B cell (primary cell): ENCODE measurements at places on chromosomes 6 and 20.
A peak's percentile ranks its signal among the peaks of the same experiment; 100 is the strongest.

- DNase-seq, result no peak
Measured at GRCh38 chr6:170224694-170225660, 65.9 kb downstream of the DLL1 start.

- no peak for DNase-seq
Measured at GRCh38 chr20:33442136-33443005, 1.2 kb downstream of the SNTA1 start.

GRCh38 chr6:38684904-38685303, 18.0 kb downstream of the GLO1 start:
- no peak for DNase-seq

DNA sequence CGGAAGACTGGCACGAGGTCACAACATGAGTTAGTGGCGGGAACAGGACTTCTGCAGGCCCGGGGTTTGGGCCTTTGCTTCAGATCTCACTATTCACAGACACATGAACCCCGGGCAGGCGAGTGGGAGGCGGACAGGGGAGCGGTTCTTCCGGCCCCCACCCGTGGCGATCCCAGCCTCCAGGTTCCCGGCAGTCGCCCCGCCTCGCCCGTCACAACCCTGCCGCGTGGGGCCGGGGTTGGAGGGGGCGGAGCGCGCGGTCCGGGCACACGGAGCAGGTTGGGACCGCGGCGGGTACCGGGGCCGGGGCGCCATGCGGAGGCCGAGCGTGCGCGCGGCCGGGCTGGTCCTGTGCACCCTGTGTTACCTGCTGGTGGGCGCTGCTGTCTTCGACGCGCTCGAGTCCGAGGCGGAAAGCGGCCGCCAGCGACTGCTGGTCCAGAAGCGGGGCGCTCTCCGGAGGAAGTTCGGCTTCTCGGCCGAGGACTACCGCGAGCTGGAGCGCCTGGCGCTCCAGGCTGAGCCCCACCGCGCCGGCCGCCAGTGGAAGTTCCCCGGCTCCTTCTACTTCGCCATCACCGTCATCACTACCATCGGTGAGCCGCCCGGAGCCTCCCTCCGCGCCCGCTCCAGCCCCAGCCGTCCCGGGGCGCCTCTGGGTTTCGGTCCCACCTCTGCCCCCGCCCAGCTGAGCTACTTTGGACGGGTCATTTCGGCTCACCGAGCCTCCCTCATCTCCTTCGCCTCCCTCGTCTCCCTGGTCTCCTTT, at the start of gene KCNK15:
Gene KCNK15 (plus strand): TSS at position 268 of the 769 bp plus-strand sequence. CDS start 46 bp downstream, at position 314.
- peak; percentile 59 for DNase-seq

- DNase-seq, result no peak
Measured at GRCh38 chr20:38466983-38467382, 5.7 kb upstream of the RALGAPB start.

GRCh38 chr6:137315081-137315480, 95.9 kb upstream of the IFNGR1 start:
- DNase-seq, result no peak

GRCh38 chr20:25287631-25288290, 39.9 kb downstream of the PYGB start:
- no peak for DNase-seq

- DNase-seq, result no peak
Measured at GRCh38 chr6:27053738-27054137, 193.8 kb upstream of the PRSS16 start.

DNA sequence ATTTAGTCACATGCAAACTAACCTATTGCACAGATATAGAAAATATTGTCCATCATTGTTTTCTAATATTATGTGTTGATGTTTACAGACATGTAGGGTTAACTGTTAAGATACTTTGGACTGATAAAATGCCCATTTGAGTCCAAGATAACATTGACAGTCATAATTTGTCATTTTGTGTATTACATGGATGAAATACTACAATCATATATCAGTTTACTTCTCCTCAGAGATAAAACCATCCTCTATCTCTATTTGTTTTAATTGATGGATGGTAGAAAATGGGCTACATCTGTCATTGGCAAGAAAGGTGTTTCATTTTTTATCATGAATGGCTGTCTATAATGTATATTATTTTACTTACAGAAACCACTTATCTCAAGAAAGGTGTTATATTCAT, 6.2 kb downstream of the EPHA7 start:
- DNase-seq, result no peak

DNA sequence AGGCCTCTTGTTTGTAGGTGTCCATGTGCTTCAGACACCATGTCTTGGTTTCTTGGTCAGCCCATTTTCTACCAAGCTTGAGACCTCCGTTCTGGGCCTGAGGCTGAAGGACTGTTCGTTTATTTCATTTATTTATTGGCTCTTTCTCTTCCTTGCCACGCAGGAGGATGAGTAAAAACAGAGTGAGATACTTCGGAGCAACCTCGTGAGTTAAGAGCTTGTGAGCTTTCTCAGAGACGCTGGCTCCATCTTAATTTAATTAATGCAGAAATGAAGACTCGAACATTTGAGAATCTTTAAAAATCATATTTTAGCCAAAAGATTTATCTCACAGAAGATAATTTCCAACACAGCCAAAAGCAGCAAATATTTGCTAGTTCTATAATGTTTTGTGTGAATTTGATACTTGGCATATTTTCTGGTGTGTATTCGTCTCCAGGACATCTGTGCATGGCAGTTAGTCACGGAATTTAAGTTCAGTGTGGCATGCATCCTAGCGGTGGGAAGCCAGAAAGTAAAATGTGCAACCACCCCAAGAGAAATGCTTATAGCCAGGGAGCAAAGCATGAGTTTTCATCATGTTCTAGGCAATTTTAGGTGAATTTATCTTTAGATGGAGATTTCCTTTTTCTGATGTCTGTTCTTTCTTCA, 76.0 kb downstream of the THBS2 start:
- DNase-seq, result no peak

- DNase-seq, result no peak
Measured at GRCh38 chr6:168165373-168165772, 86.4 kb upstream of the FRMD1 start.

DNA sequence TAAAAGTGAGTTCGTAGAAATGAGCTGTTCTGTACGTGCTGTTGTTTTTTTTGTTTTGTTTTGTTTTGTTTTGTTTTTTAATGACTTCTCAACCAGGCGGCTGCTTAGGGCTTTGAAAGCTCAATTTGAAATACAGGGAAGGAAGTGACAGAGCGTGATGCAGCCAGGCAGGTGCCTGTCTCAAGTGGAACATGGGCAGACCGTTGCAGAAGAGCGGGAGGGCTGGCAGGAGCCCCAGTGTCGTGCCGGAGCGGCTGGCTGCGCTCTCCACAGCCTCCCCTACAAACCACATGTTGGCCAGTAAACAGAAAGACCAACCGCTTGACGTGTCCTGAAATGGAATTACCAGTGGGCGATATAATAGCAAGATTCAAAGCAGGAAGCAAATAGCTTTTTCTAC, 164.9 kb upstream of the RREB1 start:
- peak; percentile 23 for DNase-seq

GRCh38 chr20:41185013-41185757, 47.8 kb downstream of the PLCG1 start:
- DNase-seq, result no peak

GRCh38 chr6:130978180-130978579, 84.9 kb downstream of the EPB41L2 start:
- no peak for DNase-seq

GRCh38 chr6:56764081-56764566, 121.4 kb upstream of the DST start:
- no peak for DNase-seq

DNA sequence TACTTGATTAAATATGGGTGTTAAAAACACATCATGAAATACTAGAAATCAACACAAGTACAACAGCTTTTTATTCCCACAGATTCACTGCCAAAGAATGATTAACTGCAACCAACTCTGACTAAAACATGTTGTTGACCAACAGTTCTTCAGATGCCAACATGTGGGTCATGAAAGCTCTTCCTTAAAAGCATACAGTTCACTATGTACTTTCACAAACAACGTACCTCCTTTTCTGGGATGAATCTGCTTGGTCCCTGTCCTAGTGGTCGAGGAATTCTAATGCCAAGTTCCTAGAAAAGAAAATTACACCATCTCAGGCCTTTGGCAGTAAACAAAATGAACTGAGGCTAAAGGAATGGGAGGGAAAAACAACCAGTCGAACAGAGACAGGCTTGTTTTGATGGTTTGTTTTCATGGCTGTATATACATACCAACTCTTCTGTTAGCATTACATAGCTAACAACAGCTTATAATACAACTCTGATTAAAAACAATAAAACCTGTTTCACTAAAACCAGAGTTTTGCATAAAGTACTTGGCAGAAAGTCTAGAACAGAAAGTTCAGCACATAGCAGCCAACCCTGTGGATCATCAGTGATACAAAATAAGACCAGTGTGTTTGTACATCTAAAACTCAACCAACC, 92.5 kb downstream of the SESN1 start:
- DNase-seq, result no peak

DNA sequence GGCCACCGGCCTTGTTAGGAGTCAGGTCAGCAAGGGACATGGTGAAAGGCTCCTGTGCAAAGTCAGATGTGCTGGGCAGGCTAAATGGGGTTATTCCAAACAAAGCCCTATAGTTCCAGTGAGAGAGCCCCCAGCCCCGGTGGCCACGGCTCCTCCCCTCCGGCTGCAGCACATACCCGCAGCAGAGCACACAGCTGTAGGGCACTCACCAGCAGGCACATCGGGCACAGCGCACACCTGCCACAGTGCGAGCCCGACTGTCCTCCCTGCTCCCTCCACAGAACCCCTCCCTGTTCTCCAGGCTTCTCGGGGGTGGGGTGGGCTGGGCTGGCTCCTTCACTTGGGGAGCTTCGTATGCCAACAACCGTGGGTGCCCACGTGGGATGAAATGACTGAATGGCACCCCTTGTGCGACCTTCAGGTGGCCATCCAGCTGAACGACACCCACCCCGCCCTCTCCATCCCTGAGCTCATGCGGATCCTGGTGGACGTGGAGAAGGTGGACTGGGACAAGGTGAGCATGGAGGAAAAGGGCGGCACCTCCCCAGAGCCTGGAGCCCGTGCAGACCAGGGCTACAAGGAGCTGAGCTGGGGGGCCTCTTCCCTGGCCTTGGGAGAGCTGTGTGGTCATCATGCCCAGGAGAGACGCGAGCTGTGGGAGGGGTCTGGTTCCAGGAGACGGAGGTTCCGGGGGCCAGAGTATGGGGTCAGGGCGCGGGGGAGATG, 30.9 kb downstream of the PYGB start:
- no peak for DNase-seq

GRCh38 chr6:45650524-45651135, 272.9 kb upstream of the SUPT3H start:
- no peak for DNase-seq

DNA sequence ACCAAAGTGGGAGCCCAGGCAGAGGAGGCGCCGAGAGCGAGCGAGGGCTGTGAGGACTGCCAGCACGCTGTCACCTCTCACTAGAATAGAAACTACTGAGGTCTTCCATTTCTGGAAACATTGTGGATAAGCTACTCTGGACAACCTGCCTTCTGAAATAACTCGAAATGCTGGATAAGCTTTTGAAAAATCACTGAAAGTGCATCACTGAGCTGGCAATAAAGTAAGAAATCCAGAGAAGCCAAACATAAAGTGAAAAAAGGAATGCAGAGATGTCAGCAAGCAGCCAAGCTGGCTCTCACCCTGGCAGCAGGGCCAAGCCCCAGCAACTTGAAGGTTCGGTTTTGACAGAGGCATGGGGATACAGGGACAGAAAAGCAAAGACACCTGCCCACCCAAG, 59.2 kb upstream of the MYLIP start:
- DNase-seq, result no peak

GRCh38 chr6:45026003-45026516, 302.1 kb upstream of the RUNX2 start:
- no peak for DNase-seq

- no peak for DNase-seq
Measured at GRCh38 chr6:156010-156409, 136.3 kb upstream of the DUSP22 start.

- DNase-seq, result no peak
Measured at GRCh38 chr6:34339432-34339831, 53.0 kb downstream of the NUDT3 start.

DNA sequence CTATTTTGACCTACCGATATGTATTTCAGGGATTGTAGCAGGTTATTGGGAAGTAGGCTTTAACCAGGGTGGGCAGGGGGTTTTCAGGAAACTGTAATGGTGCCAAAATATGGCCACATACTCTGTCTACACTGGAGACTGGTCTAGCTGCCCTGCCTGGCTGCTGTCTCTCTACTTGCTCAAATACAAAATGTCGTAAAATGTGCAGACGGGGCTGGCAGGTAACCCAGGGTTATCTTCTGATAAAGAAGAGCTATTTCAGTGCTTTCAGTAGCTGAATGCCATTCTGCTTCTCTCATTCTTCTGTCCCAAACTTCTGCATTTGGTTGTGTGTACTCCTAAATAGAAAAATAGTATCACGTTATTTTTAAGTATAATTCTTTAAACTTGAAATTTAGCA, 616.2 kb downstream of the EPM2A start:
- no peak for DNase-seq

GRCh38 chr6:37110500-37111461, 59.2 kb upstream of the PIM1 start:
- DNase-seq, result no peak

DNA sequence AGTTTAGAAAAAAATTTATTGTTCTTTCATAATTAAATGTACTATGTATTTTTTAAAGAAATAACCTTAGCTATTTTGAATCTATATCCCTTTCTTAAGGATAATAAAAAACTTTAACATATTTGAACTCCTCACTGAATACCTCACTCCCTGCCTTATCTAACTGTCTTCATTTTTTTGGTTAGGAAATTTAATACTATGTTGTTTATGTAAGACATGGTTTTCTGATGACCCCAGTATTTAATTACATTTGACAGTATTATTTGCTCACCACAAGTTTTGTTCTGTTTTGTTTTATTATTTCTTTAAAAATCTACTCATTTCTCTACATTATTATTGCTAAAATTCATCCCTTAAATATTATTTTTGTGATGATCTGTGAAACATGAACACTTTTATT, 394.4 kb upstream of the ADGRB3 start:
- no peak for DNase-seq

DNA sequence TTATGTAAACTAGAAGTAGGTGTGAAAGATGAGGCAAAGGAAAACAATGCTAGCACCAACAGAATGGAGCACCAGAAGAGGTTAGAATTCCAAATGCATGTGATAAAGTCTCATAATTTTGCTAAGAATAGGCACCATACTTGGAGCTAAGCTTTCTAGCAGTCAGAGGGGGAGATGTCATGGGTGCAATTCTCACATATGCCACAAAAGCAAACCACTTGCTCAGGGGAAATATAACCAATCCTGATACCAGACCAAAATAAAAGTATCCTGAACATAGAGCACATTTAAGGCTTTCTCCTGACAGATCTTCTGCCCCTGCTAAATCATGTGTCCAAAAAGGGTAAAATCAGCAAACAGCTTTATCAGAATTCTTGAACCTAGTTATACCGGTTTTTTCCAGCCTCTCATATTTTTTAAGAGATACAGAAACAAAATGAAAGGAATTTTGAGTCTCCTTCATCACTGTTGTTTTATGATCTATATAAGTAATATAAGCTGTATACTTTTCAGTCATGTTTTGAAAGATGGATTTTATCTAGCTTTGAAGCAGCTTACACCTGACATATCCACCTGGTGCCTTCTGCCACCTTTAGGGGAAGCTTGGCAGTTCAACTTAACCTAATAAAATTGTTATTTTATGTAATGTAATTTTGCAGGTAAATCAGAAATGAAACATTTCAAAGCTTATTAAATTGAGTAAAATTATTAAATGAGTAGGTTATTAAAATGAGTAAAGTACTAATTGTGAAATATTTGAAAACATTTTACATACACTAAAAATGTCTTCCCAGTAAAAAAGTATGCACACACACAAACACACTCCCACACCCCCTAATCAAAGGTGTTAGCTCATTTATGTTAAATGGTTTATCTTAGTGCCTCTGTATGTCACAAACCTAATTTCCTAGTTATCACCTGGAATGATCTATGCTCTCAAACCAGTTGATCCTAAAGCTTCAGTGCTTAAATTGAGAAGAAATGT, 2.8 kb downstream of the SPO11 start:
- DNase-seq, result no peak
